ENCODE measurements at places on chromosomes 12 and 14.

DNA sequence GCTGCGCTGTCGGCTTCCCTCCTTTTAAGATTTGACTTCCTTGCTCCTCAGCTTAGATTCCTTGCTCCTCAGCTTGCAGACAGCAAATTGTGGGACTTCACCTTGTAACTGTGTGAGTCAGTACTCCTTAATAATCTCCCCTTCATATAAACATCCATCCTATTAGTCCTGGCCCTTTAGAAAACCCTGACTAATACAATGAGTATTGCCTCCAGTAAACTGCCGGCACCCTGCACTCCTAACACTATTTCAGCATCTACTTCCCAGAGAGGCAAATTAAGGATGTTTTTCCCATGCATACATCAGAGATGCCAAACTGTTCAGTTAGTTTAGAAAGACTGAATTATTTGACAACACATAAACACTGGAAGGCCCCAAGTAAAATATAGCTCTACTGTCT lies 611.3 kb upstream of the TMEM132C start:
- no peak for DNase-seq

DNA sequence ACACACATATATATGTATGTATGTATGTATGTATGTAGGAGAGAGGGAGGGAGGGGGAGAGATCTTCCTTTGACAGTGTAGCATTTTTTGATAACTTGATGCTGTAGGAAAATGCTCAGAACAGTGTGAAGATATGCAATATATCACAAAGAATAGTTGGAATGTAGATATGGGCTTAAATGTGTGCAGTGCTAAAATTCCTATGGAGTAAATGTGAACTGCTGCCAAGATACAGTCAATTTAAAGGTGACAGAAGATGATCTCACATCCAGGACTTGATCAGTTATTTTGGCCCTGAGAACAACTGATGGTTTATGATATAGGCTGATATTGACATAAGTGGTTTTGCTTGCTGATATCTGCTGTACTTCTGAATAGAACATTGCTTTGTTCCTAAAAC lies 84.2 kb downstream of the DAAM1 start:
- DNase-seq = no peak

- no peak for DNase-seq
These were observed 29.1 kb downstream of the AP5M1 start for GRCh38 chr14:57297852-57298251.

DNA sequence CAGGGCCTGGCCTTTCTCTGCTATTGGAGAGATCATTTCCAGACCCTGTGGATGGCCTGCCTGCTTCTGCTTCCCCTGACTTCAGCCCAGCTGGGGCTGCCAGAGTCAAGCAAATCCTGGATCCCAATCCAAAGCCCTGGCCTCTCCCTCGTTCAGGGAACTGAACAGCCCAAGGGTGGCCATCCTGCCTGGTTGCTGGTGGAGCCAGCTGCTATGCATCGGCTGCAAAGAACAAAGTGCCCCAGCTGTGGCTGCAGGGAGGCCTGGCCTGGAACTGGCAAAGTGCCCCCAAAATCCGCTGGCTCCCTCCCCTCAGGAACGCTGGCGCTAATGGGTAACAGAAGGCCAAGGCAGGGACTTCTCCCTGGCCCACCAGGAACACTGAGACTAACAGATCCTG lies 56.4 kb downstream of the LRRC74A start:
- no peak for DNase-seq

- DNase-seq = no peak
These were observed 114.8 kb downstream of the C12orf75 start for GRCh38 chr12:105445249-105445648.
